ENCODE measurements at places on chromosomes 6 and 20.

DNA sequence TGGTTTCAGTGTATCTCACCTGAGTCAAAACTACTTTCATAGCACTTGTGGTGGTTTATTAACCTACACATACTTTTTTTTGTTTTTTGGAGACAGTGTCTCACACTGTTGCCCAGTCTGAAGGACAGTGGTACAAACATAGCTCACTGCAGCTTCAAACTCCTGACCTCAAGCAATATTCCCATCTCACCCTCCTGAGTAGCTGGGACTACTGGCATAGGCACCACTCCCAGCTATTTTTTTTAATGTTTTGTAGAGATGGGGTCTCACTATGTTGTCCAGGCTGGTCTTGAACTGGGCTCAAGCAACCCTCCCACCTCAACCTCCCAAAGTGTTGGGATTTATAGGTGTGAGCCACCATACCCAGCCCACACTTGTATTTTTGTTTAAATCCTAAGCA is 49.7 kb downstream of the STAU1 start:
- no peak for DNase-seq

DNA sequence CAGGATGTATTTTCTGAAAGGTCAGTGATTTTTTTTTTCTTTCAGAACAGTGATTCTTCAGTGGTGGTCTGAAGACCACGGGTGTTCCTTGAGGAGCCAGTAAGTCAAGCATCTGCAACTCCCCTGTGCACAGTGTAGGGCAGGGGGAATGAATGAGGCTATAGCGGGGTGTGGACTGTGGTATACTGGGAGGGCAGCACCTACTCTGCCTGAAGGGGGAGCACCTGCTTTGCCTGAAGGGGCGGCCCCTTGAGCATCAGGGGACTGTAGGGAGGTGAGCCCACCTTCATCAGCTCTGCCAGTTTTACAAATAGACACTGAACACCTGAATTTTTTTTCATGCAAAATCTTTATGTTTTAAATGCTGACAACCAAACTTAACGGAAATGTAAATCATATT is 77.5 kb upstream of the RIPOR2 start:
- DNase-seq, result no peak

- peak; percentile 70 for DNase-seq
These were observed 31.8 kb upstream of the PTPN1 start for GRCh38 chr20:50478162-50478990.

DNA sequence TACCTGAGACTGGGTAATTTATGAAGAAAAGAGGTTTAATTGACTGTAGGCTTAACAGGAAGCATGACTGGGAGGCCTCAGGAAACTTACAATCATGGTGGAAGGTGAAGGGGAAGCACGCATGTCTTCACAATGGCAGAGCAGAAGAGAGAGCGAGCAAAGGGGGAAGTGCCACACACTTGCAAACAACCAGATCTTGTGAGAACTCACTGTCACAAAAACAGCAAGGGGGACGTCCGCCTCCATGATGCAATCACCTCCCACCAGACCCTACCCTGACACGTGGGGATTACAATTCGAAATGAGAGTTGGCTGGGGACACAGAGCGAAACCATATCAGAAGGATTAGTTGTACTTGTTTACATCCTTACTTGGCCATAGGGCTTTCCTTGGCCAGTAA is 49.7 kb downstream of the FIG4 start:
- no peak for DNase-seq

DNA sequence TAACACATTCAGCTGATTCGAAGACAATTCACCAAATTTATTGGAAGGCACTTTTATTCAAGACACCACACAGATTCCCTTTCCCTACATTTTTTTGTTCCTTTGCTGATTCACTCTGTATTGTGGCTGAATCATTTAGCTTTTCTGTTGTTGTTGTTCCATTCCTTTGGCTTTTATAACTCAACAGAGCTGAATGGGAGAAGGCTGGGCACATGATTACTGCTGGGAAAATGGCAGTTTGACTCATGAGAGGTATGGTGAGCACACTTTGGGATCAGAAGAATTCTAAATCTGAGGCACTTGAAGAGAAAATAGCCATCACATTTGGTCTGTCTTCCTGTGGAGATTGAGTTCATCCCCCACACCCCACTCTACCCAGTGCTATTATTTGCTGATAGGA is 15.7 kb upstream of the SAYSD1 start:
- DNase-seq, result no peak

GRCh38 chr6:4521070-4521469 is 255.1 kb upstream of the CDYL start:
- DNase-seq, result no peak

DNA sequence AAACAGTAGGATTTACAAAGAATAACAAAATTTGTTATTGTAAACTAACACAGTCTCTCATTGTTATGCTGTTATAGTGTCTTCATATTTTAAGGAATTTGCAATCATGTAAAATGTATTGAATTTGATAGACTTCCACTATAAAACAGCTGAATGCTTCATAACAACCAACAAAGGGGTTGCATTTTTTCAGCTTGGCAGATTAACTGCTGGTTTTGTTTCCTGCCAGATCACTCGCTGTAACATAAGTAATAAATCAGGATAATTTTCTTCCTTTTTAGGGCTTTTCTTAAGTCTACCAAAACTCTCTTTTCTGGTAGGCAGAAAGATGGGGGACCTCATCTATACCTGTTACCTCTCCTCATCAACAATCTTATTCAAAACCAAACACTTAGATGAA is 169.8 kb downstream of the SAMD5 start:
- DNase-seq, result no peak

DNA sequence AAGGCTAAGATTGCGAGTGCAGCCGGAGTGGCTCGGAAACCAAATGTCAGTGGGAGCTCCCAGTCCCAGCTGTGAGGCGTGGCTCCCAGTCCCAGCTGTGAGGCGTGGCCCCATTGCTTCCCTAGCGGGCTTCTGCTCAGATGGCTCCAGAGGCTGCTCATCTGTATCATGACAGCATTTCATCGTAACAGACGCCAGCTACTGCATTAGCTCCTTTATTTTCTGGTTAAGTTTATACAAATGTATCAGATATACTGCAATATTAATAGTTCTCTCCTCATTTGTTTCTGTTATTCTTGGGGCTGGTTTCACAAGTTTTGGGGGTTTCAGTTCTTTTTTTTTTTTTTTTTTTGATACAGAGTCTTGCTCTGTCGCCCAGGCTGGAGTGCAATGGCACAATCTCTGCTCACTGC is 34.7 kb upstream of the TBXT start:
- no peak for DNase-seq

- no peak for DNase-seq
These were observed 9.1 kb upstream of the DEFB125 start for GRCh38 chr20:78338-78737.

GRCh38 chr6:134909701-134910592 is 40.0 kb downstream of the ALDH8A1 start:
- DNase-seq, result no peak

DNA sequence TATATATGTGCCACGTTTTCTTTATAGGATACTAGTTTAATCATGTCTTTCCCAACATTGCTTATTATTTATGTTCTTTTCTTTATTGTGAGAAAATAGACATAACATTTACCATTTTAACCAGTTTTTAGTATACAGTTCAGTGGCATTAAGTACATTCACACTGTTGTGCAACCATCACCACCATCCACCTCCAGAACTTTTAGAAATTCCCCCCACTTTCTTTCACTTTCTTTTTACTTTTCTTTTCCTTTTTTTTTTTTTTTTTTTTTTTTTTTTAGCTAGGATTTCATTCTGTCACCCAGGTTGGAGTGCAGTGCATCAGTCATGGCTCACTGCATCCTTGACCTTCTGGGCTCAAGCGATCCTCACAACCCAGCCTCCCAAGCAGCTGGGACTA is 18.5 kb downstream of the RBCK1 start:
- DNase-seq, result no peak

- no peak for DNase-seq
These were observed 66.2 kb upstream of the PHACTR2 start for GRCh38 chr6:143611580-143611979.

GRCh38 chr6:49468042-49468441 is 4.9 kb downstream of the CENPQ start:
- DNase-seq, result no peak

DNA sequence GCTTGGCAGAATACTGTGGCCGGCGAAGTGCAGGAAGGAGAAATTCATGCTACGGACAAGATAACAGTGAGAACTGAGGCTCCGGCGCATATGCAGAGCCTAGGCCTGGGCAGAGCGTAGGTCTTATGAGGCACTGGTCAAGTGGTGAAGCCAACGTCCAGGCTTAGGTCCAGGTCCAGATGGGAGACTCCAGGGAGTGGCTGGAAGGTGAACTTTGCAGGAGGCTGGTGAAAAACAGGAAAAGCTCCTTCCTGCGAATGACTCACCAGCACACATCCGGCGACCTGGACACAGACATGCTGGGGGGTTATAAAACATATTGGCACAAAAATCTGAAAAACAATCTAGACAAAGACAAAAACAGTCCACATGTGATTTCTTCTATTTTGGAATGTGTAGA is 15.4 kb downstream of the C6orf141 start:
- DNase-seq, result peak; percentile 97

- DNase-seq, result no peak
These were observed 63.9 kb downstream of the MAP7 start for GRCh38 chr6:136486357-136486756.

GRCh38 chr20:46226602-46227001 is 81.7 kb downstream of the CDH22 start:
- no peak for DNase-seq

- DNase-seq, result peak; percentile 94
These were observed 22.3 kb downstream of the MARCKS start for GRCh38 chr6:113879186-113880096.

DNA sequence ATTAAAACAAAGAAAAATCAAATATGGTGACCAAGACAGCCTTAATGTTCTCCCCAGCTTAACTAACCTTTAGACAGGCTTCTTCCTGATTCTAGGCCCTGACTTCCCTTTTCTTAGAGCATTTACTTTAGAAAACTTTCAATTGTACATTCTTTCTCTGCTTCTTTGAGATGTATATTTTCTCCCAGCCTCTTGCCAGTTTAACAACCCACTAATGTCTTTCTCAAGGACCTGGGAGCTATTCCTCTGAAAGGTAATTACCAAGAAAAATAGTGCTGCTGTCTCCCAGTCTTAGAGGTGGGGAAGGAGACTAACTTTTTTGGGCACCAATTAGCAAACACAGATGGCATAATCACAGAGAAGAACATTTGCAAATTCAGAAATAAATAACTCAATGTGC is 62.8 kb upstream of the KCNQ5 start:
- no peak for DNase-seq

DNA sequence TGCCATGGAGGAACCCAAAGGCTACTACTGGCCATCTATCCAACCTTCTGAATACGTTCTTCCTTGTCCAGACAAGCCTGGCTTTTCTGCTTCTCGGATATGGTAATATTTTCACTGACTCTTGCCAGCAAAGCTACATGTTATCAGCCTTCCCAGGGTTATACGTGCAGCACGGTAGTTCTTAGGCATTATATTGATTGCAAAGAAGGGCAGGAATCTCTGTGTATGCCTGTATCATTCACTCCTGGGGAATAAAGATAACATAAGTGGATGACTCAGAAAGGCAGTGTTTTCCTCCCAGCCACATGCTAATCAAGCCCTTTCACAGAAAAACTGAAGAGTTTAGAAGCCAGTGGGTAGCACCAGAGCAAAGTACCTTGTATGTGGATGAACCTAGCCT is 98.7 kb downstream of the ADGRG6 start:
- DNase-seq, result peak; percentile 92

DNA sequence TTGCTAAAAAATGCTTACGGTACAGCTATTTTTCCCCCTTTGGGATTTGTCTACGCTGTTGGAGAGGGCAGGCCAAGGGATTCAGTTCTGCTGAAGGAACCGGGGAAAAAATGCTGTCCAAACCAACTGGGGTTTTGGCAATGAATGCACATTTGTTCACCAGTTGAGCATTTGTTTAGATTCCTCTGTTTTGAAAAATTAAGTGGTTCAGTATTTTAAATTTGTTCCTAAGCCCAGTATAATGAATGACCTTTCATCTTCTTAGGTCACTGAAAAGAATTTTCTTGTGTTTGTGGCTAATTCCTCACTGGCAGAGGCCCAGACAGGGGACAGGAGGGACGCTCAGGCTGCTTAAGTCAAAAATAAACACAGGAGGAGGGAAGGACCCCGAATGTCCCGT is 10.8 kb upstream of the EYA2 start:
- no peak for DNase-seq

DNA sequence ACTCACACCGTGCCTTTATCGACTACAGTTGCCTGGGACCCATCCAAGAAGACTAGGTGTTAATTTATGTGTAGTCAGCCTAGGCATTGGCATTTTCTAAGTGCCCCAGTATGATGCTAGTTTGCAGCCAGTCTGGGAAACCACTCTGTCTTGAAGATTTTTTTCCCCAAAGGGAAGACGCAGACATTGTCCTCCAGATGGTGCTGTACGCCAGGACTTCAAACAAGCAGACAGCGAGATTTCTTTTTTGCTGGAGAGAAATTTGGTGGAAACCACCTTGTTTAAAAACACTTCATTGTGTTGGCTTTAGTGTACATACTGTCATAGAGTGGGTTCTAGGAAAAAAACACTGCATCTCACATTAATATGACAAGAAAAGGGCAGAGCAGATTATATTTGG is 30.0 kb downstream of the ALDH5A1 start:
- peak; percentile 56 for DNase-seq

GRCh38 chr6:49937017-49937416 is 26.9 kb downstream of the DEFB114 start:
- DNase-seq, result no peak

- DNase-seq, result no peak
These were observed 265.2 kb upstream of the RIN2 start for GRCh38 chr20:19492687-19493336.

GRCh38 chr20:59581993-59582679 is 22.2 kb upstream of the PHACTR3 start:
- no peak for DNase-seq

GRCh38 chr20:61299104-61299503 is 47.0 kb downstream of the CDH4 start:
- DNase-seq, result no peak

DNA sequence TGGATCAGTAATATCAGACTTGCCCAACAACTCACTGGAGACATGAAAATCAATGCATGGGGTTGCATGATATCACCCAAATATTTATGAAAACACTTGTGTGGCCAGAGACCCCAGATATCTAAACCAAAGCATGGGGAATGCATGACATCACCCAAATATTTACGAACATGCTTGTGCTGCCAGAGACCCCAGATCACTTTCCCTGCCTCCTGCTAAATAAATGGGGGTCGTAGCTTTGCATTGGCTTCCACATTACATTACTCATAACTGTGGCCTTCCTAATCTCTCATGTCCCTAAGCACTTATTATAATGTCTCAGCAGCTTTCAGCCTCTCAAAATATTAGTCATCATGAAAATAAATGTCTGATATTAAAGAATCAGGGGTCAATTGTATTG is 838.0 kb upstream of the DEFB115 start:
- no peak for DNase-seq

DNA sequence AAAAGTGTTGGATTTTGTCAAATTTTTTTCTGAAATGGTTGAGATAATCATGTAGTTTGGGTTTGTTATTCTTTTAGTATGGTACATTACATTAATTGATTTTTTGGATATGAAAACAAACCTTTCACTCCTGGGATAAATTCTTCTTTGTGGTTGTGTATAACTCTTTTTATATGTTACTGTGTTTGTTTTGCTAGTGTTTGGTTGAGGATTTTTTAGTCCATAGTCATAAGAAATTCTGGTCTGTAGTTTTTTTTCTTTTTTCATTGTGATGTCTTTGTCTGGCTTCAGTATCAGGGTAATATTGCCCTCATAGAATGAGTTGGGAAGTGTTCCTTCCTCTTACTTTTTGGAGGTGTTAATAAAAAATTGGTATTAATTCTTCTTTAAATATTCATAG is 122.2 kb upstream of the ATXN1 start:
- DNase-seq, result no peak

- peak; percentile 69 for DNase-seq
These were observed 22.5 kb upstream of the NHSL1 start for GRCh38 chr6:138521790-138522189.

Measured in dermis blood vessel endothelial cell (primary cell).